ENCODE measurements at places on chromosomes 3 and 15. TPM values are rescaled to one million over a fixed set of nuclear protein-coding genes. Genes with fewer than 3 reads are reported as not detected.

- no peak overlapping the region for H3K27ac ChIP-seq
- H3K4me3 ChIP-seq: no peak overlapping the region
- no peaks in the 10 kb centered on the region for H3K4me1 ChIP-seq
- no peak for DNase-seq
- no peaks in the 10 kb centered on the region for H3K36me3 ChIP-seq
- no peaks in the 10 kb centered on the region for H3K27me3 ChIP-seq
Measured at GRCh38 chr3:73604451-73604850, 20.3 kb downstream of the PDZRN3 start.

GRCh38 chr3:119611664-119612063, 14.0 kb downstream of the PLA1A start:
- no peak for DNase-seq
- no peak overlapping the region for H3K4me3 ChIP-seq
- no peak overlapping the region for H3K27ac ChIP-seq

- no peak for DNase-seq
- H3K4me3 ChIP-seq: no peak overlapping the region
- H3K27ac ChIP-seq: no peak overlapping the region
- H3K4me1 ChIP-seq: no peaks in the 10 kb centered on the region
- H3K36me3 ChIP-seq: no peaks in the 10 kb centered on the region
Measured at GRCh38 chr3:110711851-110712516, 359.6 kb upstream of the NECTIN3 start.

The PRTG gene
- not detected for total RNA-seq

The THBS1 gene
- 1.1 TPM for total RNA-seq

The TFDP2 gene
- 27.4 TPM for total RNA-seq

Data from activated CD8-positive, alpha-beta T cell treated with anti-CD3 and anti-CD28 coated beads for 36 hours (primary cell).